Chondrocyte (in vitro differentiated cells): ENCODE measurements at places on chromosomes 6 and 20.

GRCh38 chr6:30912746-30913520 is 1.1 kb upstream of the VARS2 start:
- peaks cover 21% of the 10 kb centered on the region for H3K36me3 ChIP-seq
- H3K27me3 ChIP-seq: no peaks in the 10 kb centered on the region
- H3K4me3 ChIP-seq: peak overlapping the region; percentile 83

GRCh38 chr20:36214684-36215256 is 21.5 kb upstream of the AAR2 start:
- peaks cover 9% of the 10 kb centered on the region for H3K4me1 ChIP-seq
- H3K27ac ChIP-seq: no peak overlapping the region
- DNase-seq: no peak
- no peaks in the 10 kb centered on the region for H3K27me3 ChIP-seq

GRCh38 chr6:88704980-88705379 is 258.4 kb downstream of the RNGTT start:
- no peak for DNase-seq
- peaks cover 6% of the 10 kb centered on the region for H3K4me1 ChIP-seq
- no peak overlapping the region for H3K4me3 ChIP-seq
- no peaks in the 10 kb centered on the region for H3K27me3 ChIP-seq
- peaks cover 3% of the 10 kb centered on the region for H3K36me3 ChIP-seq

DNA sequence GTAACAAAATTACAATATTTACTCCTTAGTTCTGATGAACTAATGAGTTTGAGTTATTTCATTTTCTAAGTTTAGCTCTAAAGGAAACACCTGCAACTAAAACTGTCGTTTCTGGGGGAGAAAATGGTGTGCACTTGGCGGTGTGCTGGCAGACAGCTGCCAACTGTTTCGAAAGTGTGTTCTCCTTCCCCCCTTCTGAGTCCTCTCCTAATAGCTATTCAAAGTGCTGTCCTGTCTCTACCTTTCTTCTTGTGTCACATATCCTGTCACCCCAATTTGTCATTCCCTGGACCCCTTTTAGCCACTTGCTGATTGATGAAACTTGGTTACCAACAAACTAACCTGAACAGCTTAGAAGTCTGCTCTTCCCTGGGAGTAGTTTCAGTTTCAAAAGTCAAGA is 4.9 kb upstream of the UBE2J1 start:
- no peak for DNase-seq
- no peak overlapping the region for H3K4me3 ChIP-seq
- peaks cover 19% of the 10 kb centered on the region for H3K4me1 ChIP-seq
- no peaks in the 10 kb centered on the region for H3K27me3 ChIP-seq
- no peak overlapping the region for H3K27ac ChIP-seq

GRCh38 chr20:2978519-2978918 is 64.9 kb upstream of the GNRH2 start:
- no peaks in the 10 kb centered on the region for H3K27me3 ChIP-seq
- DNase-seq: no peak
- no peaks in the 10 kb centered on the region for H3K4me1 ChIP-seq

- H3K4me1 ChIP-seq: peaks cover 30% of the 10 kb centered on the region
- H3K27me3 ChIP-seq: no peaks in the 10 kb centered on the region
- H3K36me3 ChIP-seq: peaks cover 32% of the 10 kb centered on the region
Observed at GRCh38 chr6:35240838-35241801, 18.4 kb upstream of the ZNF76 start.

DNA sequence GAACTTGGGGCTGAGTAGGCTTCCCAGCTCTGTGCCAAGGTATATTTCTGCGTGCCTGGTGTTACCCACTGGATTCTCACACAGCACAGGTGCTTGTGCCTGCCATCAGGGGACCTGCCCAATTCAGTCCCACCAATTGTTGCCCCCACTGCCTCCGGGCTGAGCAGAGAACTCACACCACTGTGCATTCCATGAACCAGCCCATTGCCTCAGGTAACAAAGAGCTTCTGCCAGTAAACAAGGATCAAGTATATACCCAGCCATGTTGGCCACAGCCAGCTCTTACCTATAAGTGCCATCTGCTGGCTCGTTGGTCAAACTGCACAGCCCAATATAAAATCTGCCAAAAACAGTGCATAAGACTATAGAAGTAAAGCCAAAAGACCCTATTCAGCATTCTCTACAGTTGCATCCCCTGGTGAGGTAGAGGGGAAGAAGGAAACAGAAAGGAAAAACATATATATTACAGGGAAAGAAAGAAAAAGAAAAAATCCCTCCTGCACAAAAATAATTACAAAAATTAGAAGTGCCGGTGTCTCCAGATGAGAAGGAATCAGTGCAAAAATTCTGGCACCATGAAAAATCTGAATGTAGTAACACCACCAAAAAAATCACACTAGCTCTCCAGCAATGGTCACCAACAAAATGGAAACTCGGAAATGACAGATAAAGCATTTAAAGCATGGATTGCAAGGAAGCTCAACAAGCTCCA is 241.4 kb downstream of the IBTK start:
- no peaks in the 10 kb centered on the region for H3K27me3 ChIP-seq
- peak; percentile 33 for DNase-seq
- peaks cover 11% of the 10 kb centered on the region for H3K36me3 ChIP-seq

DNA sequence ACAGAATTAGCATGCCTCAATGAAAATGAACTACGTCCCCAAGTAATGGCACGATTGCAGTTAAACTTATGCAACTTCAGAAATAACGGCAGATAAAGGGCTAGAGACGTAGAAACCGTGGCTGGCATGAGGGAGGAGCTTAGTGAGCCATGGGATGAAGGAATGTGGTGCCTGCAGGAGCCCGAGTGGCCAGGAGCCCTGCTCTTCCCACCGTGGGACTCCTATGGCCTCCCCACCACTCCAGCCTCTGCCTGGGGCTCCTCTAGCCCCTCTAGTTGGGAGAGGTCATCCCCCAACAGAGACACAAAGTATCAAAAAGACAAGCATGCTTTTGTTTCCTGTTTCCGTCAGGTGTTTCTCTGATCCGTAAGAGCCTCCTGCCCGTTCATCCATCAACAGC is 75.1 kb upstream of the BHLHE23 start:
- no peak overlapping the region for H3K4me3 ChIP-seq
- DNase-seq: peak; percentile 46
- H3K4me1 ChIP-seq: no peaks in the 10 kb centered on the region
- H3K27me3 ChIP-seq: peaks cover 24% of the 10 kb centered on the region
- peaks cover 3% of the 10 kb centered on the region for H3K36me3 ChIP-seq
